Posterior vena cava (tissue), 2 donors: ENCODE measurements at places on chromosomes 3 and 15. TPM values are rescaled to one million over a fixed set of nuclear protein-coding genes. Genes with fewer than 3 reads are reported as not detected.

GRK7 gene
- total RNA-seq = 0.14 TPM

TMEM207 gene
- not detected for total RNA-seq

ZNF639 gene
- 31.6 TPM for total RNA-seq

HYKK gene
- 4.3 TPM for total RNA-seq

CHRNA5 gene
- 0.74 TPM for total RNA-seq

GMPS gene
- total RNA-seq = 36.1 TPM

USP19 gene
- total RNA-seq = 40.4 TPM

NMB gene
- 5.7 TPM for total RNA-seq

GCSAM gene
- 0.37 TPM for total RNA-seq

PIERCE2 gene
- 1.4 TPM for total RNA-seq

ZBED2 gene
- total RNA-seq = not detected

DNAH1 gene
- 7.2 TPM for total RNA-seq

PYGO1 gene
- total RNA-seq = 12.5 TPM

OR4F15 gene
- total RNA-seq = not detected

ANKDD1A gene
- 25.1 TPM for total RNA-seq

MST1 gene
- total RNA-seq = 9.1 TPM

GRCh38 chr15:47577000-47577399 is 140.3 kb upstream of the SEMA6D start:
- DNase-seq = no peak

DNA sequence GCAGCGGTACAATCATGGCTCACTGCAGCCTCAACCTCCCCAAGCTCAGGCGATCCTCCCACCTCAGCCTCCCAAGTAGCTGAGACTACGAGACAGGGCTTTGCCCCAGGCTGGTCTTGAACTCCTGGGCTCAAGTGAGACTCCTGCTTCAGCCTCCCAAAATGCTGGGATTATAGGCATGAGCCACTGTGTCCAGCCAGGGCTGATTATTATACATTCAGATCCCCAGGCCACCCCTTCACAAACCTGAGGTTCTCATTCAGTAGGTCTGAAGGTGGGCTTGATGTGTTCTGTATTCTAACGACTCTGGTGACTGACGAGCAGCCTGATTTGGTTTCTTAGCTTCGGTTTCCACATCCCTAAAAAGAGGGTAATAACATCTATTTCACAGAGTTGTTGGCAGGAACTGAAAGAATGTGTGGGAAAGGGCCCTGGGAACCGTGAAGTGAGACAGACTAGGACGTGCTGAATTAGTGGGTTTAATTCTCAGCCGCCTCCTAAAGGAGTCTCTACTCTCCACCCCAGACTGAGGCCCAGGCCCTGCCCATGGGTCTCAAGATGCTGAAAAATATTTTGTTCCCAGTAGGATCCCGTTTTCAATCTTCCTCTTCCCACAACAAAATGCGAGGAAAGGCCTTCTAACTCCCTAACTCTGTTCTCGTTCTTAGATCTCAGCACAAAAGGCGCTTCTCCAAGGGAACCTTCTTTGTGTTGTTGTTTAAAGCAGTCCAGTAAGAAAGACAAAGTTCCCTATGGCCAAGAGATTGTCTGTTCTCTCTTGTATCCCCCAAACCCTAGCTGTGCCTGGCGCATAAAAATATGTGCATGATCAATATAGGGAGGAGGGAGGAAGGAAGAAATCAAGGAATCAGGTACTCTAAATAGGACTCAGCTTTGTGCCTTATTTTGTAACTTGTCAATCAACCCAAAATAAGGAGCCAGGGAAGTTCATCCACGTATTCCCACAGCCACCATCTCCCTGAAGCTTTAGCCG is 210.0 kb upstream of the TOPAZ1 start:
- DNase-seq = no peak

GRCh38 chr3:129746629-129747028 is 140.2 kb upstream of the PLXND1 start:
- DNase-seq = no peak

DNA sequence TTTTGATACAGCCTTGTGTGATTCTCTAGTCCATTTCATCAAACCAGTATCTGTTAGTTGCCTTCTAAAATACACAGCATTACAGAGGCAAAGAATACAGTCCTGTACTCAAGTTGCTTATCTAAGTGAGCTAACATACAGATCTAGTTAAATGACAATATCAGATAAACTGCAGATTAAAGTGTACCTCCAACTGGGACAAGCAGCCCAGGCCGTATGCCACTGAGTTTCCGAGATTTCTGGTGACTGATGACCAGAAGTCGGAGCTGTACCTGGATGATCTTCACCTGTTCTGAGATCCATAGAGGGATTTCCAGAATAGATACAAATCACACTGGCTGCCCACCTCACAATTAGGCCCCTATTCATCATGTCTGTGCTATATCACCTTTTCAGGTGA is 6.3 kb upstream of the TRIM59 start:
- no peak for DNase-seq

GRCh38 chr15:66862111-66862939 is 160.3 kb downstream of the SMAD6 start:
- peak; percentile 28 for DNase-seq

- peak; percentile 66 for DNase-seq
Observed at GRCh38 chr15:31487811-31488436, 161.3 kb downstream of the KLF13 start.

DNA sequence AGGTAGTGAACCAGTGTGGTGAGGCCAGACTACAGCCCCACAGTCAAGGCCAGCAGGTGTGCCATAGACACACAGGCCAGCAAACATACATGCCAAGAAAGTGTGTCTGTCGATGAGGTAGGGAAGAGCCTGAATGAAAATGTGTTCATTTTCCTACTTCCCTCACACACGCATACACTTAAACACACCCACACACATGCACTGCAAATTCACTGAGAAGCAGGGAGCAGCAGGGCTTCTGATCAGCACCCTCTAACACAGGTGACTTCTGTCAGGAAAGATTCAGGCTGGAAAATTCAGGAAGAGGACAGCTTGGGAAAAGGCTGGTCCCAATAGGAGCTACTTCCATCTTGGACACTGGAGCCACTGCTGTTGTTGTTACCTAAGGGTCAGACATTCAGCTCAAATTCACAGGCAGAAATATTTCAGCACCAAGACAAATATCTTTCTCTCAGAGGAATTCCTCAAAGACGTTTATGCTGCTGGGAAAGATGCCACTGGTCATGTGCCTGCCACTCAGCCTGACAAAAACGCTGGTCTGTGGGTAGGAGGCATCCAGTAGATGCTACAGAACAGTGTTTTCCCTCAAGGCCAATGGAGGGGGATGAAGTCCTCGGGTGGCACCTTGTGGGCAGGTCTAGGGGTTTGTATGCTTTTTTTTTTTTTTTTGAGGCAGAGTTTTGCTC is 40.9 kb upstream of the LARS2 start:
- DNase-seq = no peak

DNA sequence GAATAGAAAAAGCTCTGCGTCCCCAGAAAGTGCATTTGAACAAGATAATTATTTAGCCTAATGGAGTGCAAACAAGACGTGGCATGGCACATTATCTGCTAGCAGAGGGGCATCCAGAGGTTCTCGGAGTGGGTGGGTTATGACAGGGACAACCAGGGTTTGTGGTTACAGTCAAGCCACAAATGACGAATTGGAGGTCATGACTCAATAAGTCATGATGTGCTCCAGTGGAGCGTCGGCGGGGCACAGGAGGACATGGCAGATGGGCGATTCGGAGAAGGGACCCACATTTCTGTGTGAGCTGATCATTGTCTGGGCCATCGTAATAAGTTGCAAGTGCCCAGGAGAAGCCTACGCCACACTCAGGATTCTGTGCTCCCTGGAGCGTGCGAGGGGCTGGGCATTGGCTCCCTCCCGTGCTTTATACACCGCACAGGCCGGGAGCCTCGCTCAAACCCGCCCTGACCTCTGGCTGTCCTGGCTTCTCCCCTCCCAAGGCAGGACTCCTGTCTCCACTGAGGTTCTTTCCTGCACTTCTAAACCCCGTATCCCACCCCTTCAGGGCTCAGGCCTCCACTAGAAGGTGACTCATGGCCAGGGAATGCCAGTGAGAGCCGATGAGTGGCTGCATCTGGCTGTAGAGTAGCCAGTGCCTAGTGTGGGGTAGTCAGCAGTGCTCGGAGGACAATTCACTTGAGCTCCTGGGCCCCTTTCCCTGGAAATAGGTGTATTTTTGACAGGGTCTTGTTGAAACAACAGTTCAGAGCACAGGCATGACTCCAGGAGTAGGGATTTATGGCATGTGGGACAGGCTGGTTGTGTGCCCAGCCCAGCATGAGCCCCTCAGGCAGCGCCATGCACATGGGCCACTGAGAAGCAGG is 67.4 kb downstream of the GRIP2 start:
- DNase-seq = no peak

DNA sequence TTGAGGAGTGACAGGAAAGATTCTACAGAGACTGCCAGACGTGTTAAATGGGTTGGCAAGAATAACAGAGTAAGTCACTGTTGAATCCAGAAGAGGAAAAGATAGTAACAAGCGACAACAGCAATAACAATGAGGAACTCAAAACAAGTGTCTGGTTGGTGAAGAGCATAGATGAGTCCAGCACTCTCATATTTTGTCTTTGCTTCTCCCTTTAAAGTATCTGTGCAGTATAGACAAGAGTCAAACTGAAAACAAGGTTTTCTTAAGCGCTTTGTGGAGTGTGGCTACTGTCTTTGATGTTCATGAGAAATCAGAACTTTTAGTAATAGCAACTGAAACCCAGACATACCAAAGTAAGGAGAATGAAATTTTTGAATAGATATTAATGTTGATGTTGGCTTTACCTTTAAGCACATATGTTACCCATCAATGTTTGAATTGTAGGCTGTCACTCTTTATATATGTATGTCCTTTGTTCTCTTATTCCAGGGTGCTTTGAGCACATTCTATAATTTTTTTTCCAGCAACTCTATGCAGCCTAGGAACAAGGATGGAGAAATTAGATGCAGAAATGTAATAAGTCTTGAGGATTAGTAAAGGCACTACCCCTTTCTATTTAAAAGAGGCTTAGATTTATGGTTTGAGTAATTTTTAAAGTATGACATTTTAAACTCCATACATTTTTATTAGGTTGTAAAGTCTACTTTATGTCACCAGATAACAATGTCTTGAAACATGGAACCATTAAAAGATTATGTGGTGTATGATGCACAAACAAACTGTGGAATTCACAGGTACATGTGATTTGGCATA is 185.5 kb downstream of the NFKBIZ start:
- DNase-seq = no peak

DNA sequence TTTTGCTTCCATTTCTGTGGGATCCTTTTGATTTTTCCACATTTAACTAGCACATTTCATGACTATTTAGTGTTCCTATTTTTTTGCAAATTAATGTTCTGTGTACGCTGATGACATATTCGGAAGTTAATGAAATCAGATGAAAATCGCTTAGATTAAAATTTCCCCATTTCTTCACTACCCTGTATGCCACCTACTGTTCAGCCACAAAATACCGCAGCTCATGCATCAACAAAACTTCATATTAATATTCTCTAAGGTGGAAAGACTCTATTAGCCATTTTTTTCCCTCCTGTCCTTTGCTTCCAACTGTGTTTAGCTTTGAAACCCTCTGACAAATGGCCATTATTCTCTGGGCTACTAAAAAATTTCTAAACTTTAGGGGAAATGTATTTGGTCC is 300.6 kb downstream of the MECOM start:
- no peak for DNase-seq

GRCh38 chr3:116265976-116266584 is 179.2 kb downstream of the LSAMP start:
- no peak for DNase-seq

DNA sequence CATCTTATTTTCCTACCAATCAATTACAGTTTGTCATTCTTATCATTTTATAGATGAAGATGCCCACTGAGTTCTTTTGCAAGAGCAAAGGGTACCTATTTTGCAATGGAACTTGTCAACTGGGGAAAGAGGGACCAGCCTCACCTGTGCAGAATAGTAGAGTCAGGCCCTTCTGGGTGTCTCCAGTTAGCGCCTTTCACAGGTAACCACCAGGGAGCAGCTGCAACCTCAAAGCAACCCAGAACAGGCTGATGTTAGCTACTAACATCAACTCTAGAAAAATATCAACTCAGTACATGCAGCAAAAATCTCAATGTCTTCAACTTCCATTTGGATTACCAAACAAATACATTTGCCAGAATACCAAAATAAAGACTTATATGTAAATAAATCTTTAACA is 47.1 kb downstream of the SUMF1 start:
- no peak for DNase-seq

GRCh38 chr3:31544634-31545033 is 11.9 kb downstream of the STT3B start:
- no peak for DNase-seq

DNA sequence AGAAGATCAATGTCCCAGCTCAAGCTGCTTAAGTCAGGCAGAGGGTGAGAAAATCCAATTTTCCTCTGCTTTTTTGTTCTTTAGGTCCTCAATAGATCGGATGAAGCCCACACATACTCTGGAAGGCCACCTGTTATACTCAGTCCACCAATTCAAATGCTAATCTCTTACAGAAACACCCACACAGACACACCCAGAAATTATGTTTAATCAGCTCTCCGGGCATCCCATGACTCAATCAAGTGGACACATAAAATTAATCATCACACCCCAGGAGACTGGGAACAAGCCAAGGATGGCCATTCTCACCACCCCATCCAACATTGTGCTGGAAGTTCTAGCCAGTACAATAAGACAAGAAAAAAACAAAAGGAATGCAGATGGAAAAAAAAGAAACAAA is 67.8 kb upstream of the SLC24A5 start:
- DNase-seq = no peak

- DNase-seq = no peak
Observed at GRCh38 chr3:39407259-39407629, 724 bp downstream of the RPSA start.

DNA sequence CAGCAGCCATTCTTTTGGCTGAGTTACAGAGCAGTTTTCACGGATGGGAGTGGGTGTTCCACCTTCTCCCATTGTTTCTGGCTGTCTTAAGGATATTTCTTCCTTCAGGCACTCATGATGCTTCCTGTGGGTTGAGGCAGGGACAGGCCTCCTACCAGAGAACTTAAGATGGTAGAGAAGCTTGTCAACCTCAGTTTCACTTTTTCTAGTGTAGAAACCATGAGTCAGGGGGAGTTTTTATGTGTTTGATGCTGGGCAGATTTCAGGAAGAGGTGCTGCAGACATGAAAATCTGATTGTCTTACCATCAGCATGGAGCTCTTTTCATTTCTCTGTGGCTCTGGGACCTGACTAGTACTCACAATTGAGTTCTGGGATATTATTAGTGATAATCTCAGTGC is 48.7 kb upstream of the VEPH1 start:
- DNase-seq = no peak

- no peak for DNase-seq
Observed at GRCh38 chr3:128273109-128273840, 120.0 kb downstream of the EEFSEC start.

DNA sequence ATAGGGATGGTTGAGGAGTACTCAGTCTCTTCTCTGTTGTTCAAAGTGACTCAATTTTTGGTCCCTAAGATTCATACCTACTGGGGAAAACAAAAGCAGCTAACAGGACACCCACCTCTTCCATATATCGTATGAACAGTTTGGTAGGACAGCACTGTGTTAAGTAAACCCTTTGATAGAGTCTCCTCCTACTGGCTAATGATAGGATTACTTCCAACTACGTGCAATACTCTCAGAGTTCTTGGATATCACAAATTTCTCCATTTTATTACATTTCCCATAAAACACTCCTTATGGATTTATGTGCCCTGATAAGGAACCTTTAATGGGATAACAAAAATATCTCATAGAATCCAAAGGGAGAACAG is 200.2 kb upstream of the GOLGA6L4 start:
- DNase-seq = no peak

- no peak for DNase-seq
Observed at GRCh38 chr15:47410247-47410646, 307.1 kb upstream of the SEMA6D start.
